ENCODE measurements at places on chromosomes 5 and 9. TPM values are rescaled to one million over a fixed set of nuclear protein-coding genes. Genes with fewer than 3 reads are reported as not detected.

GRCh38 chr9:69173891-69174615 lies at the start of gene TJP2:
TSS of gene TJP2 (plus strand) at chr9:69174277. CDS start at chr9:69174373, 96 bp downstream.
- peak within 1 kb of the TSS; percentile 69 for H3K4me3 ChIP-seq
- H3K4me1 ChIP-seq: peaks cover 6% of the 10 kb centered on the region
- peak; percentile 75 for DNase-seq
- H3K36me3 ChIP-seq: no peaks in the 10 kb centered on the region
- H3K27me3 ChIP-seq: no peaks in the 10 kb centered on the region

DNA sequence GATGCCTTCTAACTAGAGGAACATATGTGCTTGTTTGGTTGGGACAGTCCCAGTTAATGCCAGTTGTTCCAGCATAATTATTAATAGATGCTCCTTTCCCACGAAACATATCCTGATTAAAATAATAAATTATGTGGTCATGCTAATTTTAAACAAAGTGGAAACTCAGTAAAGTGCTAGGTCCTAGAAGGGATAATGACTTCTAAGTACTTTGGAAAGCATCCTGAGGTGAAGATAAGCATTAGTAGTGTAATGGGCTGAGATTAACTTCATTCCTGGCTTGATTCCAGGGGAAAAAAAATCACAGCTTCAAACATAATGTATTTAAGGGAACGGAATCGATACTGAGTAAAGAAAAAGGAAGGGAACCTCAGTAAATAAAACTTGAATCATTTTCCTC lies 213.7 kb upstream of the SNX2 start:
- no peak overlapping the region for H3K4me3 ChIP-seq
- no peaks in the 10 kb centered on the region for H3K36me3 ChIP-seq
- no peak overlapping the region for H3K27ac ChIP-seq
- no peaks in the 10 kb centered on the region for H3K4me1 ChIP-seq

DNA sequence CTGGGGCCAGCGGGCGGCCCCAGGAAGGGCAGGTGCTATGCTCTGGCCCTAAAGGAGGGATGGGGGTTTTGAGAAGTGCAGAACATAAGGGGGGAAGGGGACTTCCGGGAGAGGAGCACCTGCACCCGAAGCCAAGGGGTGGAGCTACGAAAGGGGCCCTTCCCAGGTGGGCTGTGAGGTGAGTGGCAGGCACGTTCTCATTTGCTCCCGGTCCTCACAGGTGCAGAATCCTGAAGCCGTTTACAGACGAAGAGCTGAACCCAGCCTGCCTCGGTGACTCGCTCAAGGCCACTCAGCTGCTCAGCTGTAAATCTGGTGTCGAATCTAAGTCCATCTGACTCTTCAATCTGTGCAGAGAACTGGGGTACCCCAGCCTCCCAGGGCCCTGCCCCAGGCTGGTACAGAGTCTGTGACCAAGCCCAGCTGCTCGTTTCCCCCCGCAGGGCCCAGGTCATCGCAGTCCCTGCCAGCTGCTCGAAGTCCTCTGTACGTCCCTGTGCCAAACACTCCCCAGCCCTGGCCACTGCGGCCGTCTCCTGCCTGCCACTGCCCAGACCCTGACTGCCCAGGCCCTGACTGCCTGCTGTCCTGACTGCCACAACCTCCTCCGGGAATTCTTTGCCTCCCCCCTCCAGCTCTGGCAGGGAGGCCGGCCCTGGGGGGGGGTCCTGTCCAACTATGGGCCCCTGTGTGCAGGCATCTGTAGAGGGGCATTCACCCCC lies 53.8 kb upstream of the RXRA start:
- no peaks in the 10 kb centered on the region for H3K36me3 ChIP-seq
- peaks cover 72% of the 10 kb centered on the region for H3K27me3 ChIP-seq
- H3K4me1 ChIP-seq: peaks cover 5% of the 10 kb centered on the region
- no peak overlapping the region for H3K4me3 ChIP-seq

SARDH gene
- total RNA-seq: 5.0 TPM

LHX6 gene
- total RNA-seq: under 0.01 TPM

- no peak overlapping the region for H3K27ac ChIP-seq
- H3K4me1 ChIP-seq: peaks cover 4% of the 10 kb centered on the region
- no peak overlapping the region for H3K4me3 ChIP-seq
Measured at GRCh38 chr5:156589104-156589945, 260.8 kb upstream of the PPP1R2B start.

DNA sequence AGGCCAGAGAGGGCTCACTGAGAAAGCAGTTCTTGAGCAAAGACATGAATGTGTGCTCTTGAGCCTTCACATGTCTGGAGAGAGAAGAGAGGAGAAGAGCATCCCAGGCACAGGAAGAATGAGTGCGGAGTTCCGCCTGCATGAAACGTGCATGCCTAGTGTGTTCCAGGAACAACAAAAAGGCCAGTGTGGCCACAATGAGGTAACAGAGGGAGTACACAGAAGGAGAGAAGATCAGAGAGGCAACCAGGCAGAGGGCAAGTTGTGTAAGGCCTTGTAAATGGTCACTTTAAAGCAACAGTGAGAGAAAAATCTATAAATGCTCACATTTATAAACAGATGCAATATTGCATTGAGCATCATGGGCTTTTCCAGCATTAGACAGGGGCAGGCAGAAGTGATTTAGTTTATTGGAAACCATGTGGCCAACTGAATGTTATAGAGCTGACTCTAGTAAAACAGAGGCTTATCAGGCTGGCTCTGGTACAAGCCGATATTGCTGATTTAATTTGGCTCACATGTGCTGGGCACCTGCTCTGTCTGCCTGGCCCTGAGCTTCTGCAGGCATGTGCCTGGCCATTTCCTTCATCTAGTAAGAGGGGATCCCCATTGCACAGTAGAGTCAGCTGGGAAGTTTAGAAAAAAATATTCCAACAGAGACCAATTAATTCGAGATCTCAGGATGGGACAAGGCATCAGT lies 185.3 kb downstream of the SAXO1 start:
- no peaks in the 10 kb centered on the region for H3K27me3 ChIP-seq
- H3K36me3 ChIP-seq: no peaks in the 10 kb centered on the region
- H3K4me3 ChIP-seq: no peak overlapping the region
- no peaks in the 10 kb centered on the region for H3K4me1 ChIP-seq
- no peak overlapping the region for H3K27ac ChIP-seq

DNA sequence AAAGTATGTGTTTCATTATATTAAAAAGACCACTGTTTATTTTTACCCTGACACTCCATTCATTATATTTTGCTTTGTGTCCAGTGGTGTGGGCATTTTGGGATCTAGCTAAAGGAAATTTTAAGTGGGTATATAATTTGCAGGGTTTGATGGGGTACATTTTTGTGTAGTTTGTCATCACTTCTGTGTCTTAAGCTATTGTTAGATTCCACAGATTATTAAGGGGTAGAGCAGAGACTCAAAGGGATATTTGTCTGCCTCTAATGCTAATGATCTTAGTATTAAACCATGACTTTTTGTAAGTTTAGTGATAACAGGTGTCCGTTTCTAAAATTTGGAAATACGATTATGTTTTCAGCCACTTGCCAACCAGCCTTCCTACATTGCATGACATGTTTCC lies 731.6 kb downstream of the BRINP1 start:
- no peaks in the 10 kb centered on the region for H3K4me1 ChIP-seq
- no peaks in the 10 kb centered on the region for H3K27me3 ChIP-seq
- H3K36me3 ChIP-seq: no peaks in the 10 kb centered on the region
- H3K27ac ChIP-seq: no peak overlapping the region
- no peak for DNase-seq
- no peak overlapping the region for H3K4me3 ChIP-seq

DNA sequence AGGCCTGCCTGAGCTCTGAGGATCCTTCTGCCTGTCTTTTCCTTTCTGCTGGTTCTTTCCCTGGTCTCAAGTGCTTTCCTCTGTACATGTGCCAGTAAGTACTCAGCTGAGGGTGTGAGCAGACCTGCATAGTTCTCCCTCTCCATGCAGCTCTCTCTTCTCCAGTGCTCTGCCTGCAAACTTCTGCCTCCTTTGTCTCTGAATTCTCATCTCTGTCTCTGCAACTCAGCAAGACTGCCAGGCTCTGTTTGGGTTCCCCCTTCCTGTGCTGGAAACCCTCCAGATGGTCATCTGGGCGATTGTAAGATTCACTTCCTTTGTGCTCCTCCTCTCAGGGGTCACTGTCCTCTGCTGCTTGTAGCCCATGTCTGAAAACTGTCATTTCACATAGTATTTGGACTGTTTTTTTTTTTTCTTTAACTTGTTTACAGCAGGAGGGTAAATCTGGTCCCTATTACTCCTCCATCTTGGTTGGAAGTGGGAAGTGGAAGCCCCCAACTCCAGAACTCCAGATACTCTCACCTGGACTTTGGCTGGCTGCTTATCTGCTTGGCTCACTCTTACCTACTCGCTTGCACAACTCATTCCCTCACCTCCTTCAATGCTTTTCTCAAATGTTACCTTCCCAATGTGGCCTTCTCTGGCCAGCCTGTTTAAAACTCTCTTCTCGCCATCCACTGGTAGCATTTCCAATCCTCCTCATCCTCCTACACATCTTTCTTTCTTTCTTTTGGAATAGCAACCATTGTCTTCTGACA lies 175.3 kb upstream of the TBC1D2 start:
- H3K27me3 ChIP-seq: 0 out of 2 replicates have a peak, but pooled peaks cover 2% of the 10 kb centered on the region
- H3K27ac ChIP-seq: no peak overlapping the region
- peaks cover 12% of the 10 kb centered on the region for H3K4me1 ChIP-seq
- H3K4me3 ChIP-seq: no peak overlapping the region
- H3K36me3 ChIP-seq: peaks cover 1% of the 10 kb centered on the region

DNA sequence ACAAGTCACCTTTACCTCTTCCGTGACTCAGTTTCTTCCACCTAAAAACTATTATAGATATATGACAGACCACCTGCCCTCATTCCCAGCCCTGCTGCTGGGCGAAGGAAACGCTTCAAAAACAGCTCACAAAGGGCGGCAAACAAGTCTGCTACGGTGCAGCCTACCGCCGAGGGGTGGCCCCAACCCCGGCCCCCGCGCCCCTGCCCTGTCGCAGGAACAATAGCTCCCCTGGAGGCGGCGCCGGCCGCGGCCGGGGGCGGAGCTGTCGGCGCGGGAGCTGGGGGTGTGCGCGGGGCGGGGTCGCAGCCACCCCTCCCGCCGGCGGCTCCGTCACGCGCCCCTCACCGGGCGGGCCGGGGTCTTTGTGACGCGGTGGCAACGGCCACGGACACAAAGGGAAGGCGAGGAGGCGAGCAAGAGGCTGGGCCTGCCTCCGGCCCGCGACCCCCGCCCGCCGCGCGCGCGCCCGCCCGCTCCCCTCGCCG lies at the start of gene TMEFF1:
TSS of gene TMEFF1 (plus strand) at position 362 of the 488 bp plus-strand sequence. CDS start 396 bp downstream, outside the sequence.
- H3K4me3 ChIP-seq: peak within 1 kb of the TSS; percentile 90
- DNase-seq: peak; percentile 26
- H3K27ac ChIP-seq: peak within 1 kb of the TSS; percentile 11
- no peaks in the 10 kb centered on the region for H3K4me1 ChIP-seq
- no peaks in the 10 kb centered on the region for H3K36me3 ChIP-seq

SNAPC3 gene
- total RNA-seq: 31.0 TPM

Data from IMR-90 (cell line).